Activated naive CD4-positive, alpha-beta T cell (primary cell): ENCODE measurements at places on chromosomes 5 and 9.

GRCh38 chr9:136273244-136273865 is 27.7 kb upstream of the QSOX2 start:
- DNase-seq: no peak

- DNase-seq: no peak
Observed at GRCh38 chr5:149810856-149811255, 80.7 kb downstream of the PPARGC1B start.

DNA sequence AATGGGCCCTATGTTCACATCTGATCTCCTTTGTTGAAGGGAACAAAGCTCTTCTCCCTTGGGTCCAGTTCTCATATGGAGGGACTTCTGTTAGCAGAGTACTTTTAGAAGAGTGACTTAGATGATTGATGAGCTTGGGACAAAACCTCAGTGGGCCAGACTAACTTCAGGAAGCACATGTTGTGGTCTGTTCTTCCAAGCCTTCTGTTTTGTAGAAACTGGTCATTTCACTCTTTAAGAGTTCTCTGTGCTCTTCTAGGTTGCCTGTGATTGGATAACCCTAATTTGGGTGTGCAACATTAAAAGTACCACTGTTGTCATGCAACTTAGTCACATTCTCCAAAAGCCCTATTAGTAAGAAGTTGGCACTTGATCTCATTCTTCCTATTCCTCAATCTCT is 183.5 kb upstream of the ACO1 start:
- DNase-seq: no peak

DNA sequence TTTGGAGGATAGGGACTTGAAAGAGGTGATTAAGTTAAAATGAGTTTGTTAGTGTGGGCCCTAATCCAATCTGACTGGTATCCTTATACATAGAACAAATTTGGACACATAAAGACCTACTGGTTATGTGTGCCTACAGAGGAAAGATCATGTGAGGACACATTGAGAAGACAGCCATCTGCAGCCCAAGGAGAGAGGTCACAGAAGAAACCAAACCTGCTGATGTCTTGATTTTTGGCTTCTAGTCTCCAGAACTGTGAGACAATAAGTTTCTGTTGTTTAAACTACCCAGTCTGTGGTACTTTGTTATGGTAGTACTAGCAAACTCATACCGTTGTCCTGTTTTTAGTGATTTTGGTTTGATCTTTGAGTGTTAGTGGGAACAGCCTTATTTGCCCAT is 18.3 kb downstream of the RNF180 start:
- DNase-seq: no peak

DNA sequence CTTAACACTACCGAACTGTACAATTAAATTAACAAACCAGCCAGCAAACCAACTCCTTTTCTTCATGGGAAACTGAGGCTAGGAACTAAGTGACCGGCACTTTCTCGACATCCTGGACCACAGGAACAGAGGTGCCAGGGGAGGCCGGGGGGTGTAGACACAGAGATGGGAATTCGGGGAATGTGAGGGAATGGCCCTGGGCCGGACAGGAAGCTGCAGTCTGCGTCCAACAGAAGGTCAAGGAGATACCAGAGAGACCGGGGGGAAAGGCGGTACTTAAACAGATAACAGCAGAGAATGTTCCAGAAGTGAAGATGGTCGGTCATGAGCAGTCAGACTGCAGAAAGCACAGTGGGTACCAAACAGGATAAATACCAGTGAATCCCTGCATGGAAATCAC is 40.3 kb downstream of the DBH start:
- DNase-seq: no peak

- no peak for DNase-seq
Observed at GRCh38 chr9:18074041-18074440, 399.9 kb upstream of the ADAMTSL1 start.

DNA sequence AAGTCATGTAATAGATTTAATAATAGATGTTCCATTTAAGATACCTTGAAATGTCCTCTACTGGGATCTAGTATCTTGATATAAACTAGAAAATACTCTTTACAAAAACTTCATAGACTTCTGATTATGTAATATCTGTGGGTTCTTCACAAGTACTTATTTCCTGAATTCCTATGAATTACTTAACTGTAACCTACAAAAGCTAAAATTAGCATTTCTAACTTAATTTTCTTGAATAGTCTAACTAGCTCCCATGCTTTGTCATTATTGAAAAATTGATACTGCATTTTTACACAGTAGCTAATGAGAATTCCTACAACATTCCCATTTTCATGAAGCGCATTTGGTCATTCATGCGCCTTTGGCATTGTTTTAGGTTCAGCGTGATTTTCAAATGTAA is 1828.2 kb downstream of the MAT2B start:
- DNase-seq: no peak
